NCI-H460 (cell line): ENCODE measurements at places on chromosomes 2 and 18.

GRCh38 chr2:10368491-10369231 lies 66.0 kb downstream of the HPCAL1 start:
- DNase-seq = no peak

GRCh38 chr2:240893363-240893844 lies 2.6 kb downstream of the MAB21L4 start:
- no peak for DNase-seq

DNA sequence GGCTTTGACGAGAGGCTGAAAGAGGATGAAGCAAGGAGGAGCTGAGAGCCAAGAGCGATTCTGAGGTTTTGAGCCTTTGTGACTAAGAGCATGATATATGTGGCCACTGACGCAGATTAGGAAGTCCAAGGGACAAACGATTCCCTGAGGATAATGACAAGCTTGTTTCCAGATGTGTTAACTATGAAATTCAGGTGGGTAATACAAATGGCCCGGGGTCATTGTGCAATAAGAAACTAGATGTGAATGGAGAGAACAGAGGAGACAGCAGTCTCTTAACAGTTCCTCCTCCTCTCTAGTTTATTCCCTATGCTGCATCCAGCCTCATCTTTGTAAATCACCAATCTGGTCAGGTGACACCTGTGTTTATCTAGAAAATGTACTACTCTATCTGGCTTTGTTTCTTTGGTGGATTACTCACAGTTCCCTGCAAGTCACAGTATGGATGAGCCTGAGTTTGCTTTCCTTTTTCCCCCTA lies 84.2 kb downstream of the SOCS6 start:
- peak; percentile 94 for DNase-seq

- DNase-seq = peak; percentile 45
These were observed 41.3 kb downstream of the PSMG2 start for GRCh38 chr18:12744103-12744502.

- DNase-seq = no peak
These were observed 28.8 kb downstream of the GLI2 start for GRCh38 chr2:120764492-120764891.
